Renal pelvis (tissue), 12 donors: ENCODE measurements at places on chromosomes 6 and 20. TPM values are rescaled to one million over a fixed set of nuclear protein-coding genes. Genes with fewer than 3 reads are reported as not detected.

DNA sequence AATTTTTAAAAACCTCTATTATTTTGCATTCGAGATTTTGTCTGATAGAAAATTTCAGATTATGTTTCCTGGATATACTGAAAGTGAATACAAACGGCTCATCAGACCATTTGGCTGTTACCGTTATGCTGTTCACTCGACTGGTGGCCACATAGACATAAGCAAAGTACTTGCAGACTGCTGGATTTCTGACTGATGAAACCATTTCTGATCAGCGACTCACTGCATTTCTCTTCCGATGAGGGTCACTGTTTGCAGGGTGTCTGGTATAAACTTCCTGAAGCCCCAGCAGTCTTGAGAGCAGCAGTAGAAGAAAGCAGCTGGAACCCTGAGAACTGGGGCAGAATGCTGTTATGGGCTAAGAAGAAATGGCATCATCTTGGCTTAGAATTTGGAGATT lies 17.7 kb downstream of the SNX9 start:
- no peak for DNase-seq

DNA sequence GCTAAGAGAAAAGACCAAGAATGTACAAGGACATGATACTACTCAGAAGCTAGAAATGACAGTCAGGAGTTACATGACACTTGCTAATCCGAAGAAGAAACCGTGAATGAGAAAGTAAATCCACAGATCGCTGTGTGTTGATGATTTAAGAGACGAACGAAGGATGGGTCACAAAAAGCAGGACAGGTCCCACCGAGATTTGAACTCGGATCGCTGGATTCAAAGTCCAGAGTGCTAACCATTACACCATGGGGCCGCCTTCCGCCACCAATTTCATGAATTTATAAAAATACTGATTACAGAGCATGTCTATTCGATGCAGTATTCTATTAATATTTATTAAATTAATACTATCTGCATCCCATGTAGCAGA lies 54.0 kb upstream of the BTN3A2 start:
- DNase-seq: no peak

DNA sequence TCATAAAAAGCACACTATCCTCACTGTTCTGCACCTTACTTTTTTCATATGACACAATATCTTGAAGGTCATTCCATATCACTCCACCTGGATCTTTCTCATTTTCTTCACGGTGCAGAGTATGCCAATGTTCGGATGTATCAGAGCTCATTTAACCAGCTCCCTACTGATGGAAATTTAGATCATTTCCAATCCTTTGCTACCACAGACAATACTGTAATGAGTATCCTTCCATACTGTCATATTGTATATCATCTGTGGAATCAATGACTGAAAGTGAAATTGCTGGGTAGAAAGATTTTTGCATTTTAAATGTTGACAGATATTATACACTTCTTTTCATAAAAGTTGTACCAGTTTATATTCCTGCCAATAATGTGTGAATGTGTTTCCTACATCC lies 2.2 kb upstream of the RAB44 start:
- no peak for DNase-seq

Gene CYP39A1
- 6.3 TPM for polyA plus RNA-seq

DNA sequence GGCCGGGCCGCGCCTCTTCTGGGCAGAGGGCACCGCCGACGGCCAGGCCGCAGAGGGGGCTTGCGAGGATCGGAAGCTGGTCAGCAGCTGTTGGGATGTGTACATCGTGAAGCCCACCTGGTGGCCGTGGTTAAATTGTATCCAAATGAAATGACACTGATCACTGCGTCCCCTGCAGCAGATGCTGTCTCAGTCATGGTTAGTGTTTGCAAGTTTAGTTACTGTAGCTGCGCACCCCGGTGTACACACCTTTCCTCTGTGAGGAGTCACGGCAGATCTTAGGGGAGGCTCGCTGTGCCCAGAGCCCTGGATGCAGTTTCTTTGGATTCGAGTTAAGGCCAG lies 653 bp downstream of the NAA20 start:
- no peak for DNase-seq

- DNase-seq: no peak
Observed at GRCh38 chr6:68635706-68636513, 828 bp downstream of the ADGRB3 start.

DNA sequence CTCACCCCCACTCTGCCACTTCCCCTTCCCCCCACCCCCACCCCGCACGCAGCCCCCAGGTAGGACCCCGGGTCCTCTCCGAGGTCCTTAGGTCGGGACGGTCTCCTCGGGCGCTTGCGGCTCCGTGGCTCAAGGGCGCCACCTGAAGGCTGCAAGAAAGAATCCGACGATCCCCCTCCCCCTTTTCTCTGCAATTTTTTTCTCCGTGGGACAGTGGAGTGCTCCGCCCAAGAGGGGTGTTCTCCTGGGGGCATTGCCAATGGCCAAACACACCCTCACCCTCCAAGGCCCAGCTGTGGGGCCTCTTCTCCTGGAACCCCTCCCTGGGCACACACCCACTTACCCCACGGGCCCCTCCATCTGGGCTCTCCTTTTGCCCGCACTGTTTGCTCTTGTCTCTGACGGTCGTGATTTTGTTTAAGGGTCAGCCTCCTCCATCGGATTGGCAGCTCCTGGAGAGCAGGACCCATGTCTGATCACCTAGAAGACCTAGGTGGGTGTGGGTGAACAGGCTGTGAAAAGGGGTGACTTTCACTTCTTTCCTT lies 1.1 kb upstream of the TMEM74B start:
- DNase-seq: peak; percentile 41

- no peak for DNase-seq
Observed at GRCh38 chr6:143441680-143442545, 8.6 kb downstream of the ADAT2 start.

Gene PARD6B
- polyA plus RNA-seq: 26.2 TPM

- DNase-seq: no peak
Observed at GRCh38 chr6:166308033-166308768, at the start of gene PRR18. Gene PRR18, minus strand, starts transcription at chr6:166308392. Its CDS starts 250 bp downstream, at chr6:166308142.

DNA sequence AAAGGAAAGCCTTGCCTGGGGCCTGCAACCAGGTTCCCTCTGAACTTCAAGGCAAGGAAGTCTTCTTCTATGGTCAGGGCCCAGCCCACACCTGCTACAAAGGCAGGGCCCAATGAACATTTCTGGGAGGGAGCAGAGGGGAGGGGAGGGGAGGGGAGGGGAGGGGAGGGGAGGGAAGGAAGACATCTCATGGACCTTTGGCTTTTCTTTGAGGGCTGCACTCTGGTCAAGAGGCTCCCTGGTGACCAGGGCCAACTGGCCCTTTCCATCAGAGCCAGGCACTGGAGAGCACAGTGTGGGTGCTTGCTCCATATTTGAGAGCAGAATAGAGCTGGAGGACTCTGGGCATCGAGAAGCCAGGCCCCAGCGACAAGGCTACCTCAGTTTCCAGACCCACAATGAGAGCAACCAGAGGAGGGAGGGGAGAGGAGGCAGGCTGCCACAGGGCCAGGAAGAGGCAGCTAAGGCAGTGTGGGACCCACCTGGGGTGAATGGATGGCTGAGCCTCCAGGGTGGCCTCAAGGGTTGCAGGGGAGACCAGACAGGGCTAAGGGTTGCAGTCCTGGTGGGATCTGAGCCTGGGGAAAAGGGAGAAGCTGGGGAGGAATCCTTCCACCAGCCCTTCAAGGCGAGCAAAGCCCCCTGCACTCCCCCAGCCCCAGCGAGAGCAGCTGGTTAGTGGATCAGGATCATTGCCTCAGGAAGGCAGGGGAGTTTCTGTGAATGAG lies 84.8 kb downstream of the MRPL14 start:
- no peak for DNase-seq

GRCh38 chr6:110814102-110815014 lies 911 bp downstream of the CDK19 start:
- peak; percentile 53 for DNase-seq

GRCh38 chr20:16885746-16886145 lies 137.6 kb downstream of the OTOR start:
- DNase-seq: no peak

GRCh38 chr6:113870917-113871316 lies 13.8 kb downstream of the MARCKS start:
- no peak for DNase-seq

GRCh38 chr6:36056178-36056577 lies 28.6 kb downstream of the MAPK14 start:
- DNase-seq: no peak

GRCh38 chr20:24978513-24978912 lies 14.0 kb downstream of the APMAP start:
- no peak for DNase-seq

- DNase-seq: no peak
Observed at GRCh38 chr6:37798436-37799262, 20.9 kb upstream of the ZFAND3 start.

DNA sequence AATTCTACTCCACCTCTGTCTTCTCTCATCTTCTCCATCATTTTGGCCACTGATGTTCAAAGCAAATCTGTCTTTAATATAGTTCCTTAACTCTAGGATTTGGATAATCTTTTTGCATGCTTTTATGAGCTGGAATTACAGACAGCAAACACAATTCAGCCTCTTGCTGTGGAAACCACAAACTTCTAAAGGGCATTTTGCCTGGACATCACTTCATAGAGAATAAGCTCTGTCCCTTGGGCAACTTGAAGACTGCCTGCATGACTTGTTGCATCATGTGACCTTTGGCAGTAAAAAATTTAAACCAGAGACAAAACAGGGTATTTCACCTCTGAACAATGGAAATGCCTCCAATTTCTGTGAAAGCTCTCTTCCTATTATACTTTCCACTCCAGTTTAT lies 74.1 kb upstream of the HDDC2 start:
- no peak for DNase-seq

Gene ZSCAN23
- polyA plus RNA-seq: 20.5 TPM

DNA sequence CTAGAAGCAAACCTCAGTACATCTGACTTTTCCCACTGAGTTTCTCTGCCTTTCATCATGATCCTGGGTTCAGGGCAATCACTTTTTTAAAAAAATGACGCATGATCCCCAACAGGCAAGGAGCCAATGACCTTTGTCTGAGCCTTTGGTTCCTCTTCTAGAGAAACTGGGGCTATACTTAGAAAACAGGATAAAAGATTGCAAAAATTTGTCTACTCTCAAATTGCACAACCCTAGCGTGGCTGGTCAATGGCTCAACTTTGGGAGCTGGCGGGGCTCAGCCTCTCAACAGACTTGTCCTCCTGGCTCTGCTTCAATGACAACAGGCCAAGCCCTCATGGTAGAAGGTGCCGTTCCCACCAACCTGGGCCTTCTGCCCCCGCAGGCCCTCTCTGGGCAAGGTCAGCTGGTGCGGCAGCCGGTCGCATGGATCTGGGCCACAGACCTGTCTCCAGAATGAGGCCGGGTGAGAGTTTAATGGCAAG lies 48.7 kb downstream of the PDYN start:
- no peak for DNase-seq

DNA sequence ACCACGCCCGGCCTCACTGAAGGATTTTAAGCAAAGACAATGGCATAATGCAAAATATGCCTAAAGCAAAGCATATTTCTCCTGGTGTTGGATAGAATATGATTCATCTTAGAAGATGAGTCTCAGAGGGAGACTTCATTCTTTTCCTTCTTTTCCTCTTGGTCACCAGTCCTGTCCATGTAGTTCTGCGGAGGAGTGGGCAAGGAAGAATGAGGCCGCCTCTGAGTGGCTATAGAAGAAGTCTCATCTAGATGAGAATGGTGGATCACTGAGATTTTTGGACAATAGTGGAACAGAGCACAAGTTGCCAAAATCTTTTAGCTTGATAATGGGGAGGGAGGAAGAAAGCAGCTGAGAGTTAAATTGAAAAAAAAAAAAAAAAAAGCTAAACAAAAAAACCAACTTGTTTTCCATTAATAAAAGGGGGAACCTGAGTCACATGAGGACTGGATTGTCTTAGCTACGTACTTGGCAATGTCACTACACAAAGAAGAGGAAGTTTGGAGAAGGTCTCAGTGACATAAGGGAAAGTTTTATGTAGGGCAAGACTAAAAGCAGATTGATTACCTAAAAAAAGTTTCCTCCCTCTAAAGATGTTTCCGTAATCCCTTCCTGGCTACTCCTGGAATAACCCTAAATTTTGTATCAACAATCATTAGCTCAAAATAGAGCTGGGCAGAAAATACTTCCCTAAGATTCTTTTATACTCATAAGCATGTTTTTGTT lies 6.0 kb downstream of the CD83 start:
- DNase-seq: no peak

GRCh38 chr6:15504581-15505350 lies 158.1 kb downstream of the DTNBP1 start:
- DNase-seq: peak; percentile 84

Gene DDX27
- 49.1 TPM for polyA plus RNA-seq

GRCh38 chr6:132812756-132813172 lies 1.6 kb upstream of the RPS12 start:
- DNase-seq: no peak

- DNase-seq: no peak
Observed at GRCh38 chr20:8932192-8933165, 136.4 kb upstream of the PLCB4 start.

DNA sequence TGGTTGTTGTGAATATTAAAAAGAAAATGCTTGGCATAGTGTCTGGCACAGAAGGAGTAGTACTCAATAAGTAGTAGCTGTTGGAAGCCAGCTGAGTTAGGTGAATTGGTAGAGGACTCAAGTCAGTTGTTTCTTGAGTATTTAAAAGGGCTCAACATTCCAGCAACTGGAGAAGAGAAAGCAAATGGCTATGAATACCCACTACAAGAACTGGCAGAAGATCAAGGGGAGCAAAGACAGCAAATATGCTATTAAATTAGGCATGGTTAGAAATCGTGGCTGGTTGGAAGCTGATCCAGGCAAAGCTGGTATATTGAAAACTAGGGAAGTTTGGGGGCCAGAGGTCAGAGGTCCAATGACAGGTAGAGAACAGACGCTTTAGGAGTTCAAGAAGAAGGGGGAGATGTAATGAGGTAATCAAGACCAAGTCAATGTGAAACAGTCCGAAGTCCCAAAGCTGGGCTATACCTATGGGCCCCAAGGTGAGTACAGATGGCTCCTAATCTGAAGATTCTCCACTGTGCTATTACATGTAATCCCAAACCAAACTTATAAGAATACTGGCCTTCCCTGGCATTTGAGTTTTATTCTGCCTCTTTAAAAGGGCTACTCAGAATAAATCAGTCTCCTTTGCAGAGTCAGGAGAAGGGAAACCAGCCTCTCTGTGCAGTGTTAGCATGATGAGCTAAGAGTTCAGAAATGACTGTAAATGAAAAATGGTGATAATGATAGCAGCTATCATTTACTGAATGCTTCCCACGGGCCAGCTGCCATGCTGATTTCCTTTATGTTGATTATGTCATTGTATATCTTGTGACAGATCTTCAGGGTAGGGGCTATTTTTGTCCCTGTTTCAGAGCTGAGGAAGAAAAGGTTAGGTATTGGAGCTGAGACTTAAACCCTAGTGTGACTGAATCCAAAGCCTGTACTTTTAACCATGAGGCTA lies 122.3 kb downstream of the ANKS1A start:
- no peak for DNase-seq

Gene KAT14
- polyA plus RNA-seq: 29.7 TPM

- no peak for DNase-seq
Observed at GRCh38 chr6:158629367-158630221, 14.9 kb downstream of the DYNLT1 start.

Gene WASF1
- polyA plus RNA-seq: 49.0 TPM
